ENCODE measurements at places on chromosomes 3 and 15.
A peak's percentile ranks its signal among the peaks of the same experiment; 100 is the strongest.

- DNase-seq: no peak
Observed at GRCh38 chr3:48960841-48961413, 29.1 kb upstream of the P4HTM start.

- no peak for DNase-seq
Observed at GRCh38 chr3:44421280-44421679, 56.2 kb downstream of the ZNF445 start.

- no peak for DNase-seq
Observed at GRCh38 chr3:177402533-177402932, 205.3 kb upstream of the TBL1XR1 start.

GRCh38 chr3:20669184-20669583 lies 483.2 kb upstream of the SGO1 start:
- DNase-seq: no peak

- DNase-seq: no peak
Observed at GRCh38 chr15:48049736-48050135, 71.1 kb upstream of the SLC24A5 start.

- DNase-seq: no peak
Observed at GRCh38 chr3:169668072-169668956, 4.8 kb upstream of the MECOM start.

- DNase-seq: no peak
Observed at GRCh38 chr3:132538072-132538471, 59.0 kb upstream of the ACKR4 start.

GRCh38 chr3:104291878-104292277 lies 1074.8 kb upstream of the ALCAM start:
- no peak for DNase-seq

GRCh38 chr15:72599855-72600464 lies 54.5 kb upstream of the GOLGA6B start:
- DNase-seq: peak; percentile 5

DNA sequence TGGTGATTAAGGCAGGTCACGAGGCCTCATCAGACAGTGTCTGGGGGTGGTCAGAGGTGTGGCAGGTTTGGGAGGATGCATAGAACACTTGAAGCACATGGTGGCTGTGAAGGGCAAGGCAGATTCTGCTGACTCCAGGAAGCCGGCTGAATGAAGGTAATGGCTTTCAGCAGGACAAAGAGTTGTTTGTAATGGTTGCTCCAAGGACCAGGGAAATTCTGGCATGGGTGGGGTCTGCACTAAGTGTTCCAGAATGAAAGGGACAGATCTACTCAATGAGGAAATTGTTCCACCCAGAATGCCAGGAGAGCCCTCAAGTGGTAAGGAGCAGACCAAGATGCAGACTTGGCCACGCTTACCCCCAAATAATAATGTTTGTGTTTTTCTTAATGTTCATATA lies 70.7 kb upstream of the ACAD9 start:
- DNase-seq: no peak

Measured in activated CD4-positive, alpha-beta T cell treated with anti-CD3 and anti-CD28 coated beads for 24 hours (primary cell).